HL-60 (cell line): ENCODE measurements at places on chromosomes 13 and 19.
A peak's percentile ranks its signal among the peaks of the same experiment; 100 is the strongest.

DNA sequence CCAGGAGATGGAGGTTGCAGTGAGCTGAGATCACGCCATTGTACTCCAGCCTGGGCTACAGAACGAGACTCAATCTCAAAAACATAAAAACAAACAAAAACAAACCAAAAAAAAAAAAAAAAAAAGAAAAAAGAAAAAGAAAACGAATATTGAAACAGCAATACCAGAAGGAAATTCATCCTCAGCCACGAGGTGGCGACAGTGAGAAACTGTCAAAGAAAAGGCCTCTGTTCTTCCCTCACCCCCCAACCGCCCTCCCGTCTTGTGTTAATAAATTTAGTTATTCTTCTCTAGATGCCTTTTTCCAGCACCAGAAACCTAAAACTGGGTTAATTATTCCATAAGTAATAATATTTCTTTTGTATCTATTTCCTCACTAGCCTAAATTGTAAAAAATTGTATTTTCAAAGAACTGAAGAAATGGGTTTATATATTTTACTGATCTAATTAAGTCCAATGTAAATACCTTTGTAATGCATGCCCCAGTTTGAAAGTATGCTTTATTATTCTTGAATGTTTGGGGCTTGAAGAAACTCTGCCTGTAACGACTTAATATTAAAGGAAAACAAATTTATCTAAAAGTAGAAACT, 38.6 kb downstream of the LIG4 start:
- no peak for DNase-seq

DNA sequence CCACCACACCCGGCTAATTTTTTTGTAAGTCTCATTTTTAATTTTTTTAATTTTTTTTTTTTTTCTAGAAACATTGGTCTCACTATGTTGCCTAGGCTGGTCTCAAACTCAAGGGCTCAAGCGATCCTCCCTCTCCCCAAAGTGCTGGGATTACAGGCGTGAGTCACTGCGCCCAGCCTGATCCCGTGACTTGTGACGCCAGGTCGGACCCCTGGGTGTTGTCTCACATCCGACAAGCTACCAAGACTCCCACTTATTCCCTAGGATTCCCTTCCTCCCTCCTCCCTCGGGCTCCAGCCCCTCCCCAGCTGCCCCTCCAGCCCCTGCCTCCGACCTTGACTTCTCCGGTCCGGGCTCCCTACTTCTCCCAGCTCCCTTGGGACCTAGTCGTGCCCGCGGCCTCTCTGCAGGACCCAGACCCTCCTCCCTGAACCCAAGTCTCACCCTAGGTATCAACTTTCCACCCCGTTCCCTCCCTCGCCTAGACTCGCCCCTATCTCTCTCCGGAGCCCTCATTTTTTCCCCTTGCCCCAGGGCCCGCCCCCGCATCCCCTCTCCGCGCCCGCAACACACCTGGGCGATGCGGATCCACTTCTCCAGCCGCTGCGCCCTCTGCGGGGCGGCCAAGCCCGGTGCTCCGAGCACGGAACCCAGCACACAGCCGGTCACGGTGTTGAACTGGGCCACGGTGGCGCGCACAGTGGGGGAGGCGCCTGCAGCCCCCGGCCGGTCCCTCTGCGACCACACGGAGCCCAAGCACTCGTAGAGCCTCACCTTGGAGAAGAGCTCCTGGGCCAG, 13.1 kb downstream of the RGL3 start:
- DNase-seq, result no peak

DNA sequence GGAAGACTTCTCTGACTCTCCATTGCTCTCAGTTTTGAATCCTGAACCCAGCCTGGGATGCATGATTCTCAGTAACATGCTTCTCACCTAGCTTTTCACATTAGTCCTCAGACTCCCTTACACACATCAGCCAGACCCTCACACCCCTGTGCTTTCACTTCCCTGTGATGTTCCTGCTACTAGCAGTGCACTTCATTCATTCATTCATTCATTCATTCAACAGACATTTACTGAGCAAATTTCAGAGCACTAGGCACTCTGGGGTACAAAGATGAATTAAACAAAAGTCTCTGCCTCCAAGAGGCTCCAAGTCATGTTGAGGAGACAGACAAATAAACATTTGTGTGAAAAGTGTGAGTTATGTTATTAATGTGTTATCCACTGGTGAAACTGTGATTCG, 145.2 kb downstream of the RXFP2 start:
- no peak for DNase-seq

DNA sequence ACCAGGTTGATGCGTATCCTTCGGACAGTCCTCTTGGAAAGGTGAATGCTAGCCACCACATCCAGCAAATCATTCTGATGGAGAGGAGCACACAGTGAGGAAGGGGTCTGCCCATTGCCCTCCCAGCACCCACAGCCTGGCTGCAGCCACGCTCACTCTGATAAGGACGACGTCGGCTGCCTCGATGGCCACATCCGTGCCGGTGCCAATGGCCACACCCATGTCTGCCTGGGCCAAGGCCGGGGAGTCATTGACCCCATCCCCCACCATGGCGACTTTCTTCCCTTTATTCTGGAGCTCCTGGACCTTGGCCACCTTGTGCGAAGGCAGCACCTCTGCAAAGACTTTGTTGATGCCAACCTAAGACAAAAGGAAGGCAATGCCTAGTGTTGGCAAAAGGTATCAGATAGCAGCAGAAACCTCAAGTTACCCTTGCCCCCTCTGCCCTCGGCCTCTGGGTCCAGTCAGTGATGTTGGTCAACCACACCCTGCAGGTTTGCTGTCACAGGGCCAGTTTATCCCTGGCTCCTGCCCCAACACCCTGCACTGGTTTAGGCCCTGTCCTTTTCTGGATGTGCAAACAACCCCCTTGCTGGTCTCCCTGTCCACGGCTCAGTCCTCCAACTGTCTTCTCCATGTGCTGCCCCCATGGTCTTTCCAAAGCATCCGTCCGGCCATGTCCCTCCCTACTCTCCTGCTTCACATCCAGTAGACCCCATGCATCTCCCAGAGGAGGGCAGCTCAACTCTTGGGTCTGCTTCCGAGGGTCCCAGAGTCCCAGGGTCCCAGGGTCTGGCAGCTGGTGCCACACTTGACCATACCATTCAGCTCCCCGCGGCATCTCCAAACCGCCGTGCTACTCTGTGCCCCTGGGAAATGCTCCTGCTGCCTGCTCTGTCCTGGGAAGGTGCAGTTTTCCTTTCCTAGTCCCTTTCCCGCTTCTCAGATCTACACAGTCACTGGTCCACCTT, 73.6 kb downstream of the ATP7B start:
- no peak for DNase-seq

GRCh38 chr19:10439588-10439987, 19.2 kb downstream of the PDE4A start:
- DNase-seq, result no peak

GRCh38 chr19:10430505-10431253, 10.3 kb downstream of the PDE4A start:
- no peak for DNase-seq

GRCh38 chr19:18232540-18233223, 6.4 kb upstream of the PDE4C start:
- no peak for DNase-seq

DNA sequence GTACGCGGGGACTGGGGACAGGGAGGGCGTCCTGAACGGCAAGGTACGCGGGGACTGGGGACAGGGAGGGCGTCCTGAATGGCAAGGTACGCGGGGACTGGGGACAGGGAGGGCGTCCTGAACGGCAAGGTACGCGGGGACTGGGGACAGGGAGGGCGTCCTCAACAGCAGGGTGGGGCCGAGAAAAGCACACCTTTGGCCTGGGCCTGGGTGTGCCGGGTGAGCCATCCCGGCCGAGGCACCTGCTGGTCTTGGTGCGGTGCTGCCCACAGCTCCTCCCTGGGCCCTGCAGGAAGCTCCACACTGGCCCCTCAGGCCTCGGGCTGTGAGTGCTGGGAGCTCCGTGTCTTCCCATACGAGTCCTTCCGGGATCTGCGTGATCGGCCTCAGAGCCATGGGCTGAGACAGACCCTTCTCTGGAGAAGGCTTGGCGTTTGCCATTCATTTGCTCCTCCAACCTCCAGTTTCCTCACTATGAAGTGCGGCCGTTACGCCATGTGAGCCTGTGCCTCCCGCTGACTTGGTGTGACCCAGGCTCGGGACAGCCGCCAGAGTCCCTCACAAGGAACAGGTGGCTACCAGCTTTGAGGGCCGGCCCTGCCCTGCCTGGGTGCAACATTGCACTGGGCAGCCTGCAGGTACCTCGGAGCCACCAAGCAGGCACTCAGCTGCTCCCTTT, 7.8 kb upstream of the ZNF554 start:
- no peak for DNase-seq

- peak; percentile 96 for DNase-seq
Observed at GRCh38 chr13:111213964-111214726, 99.0 kb downstream of the ARHGEF7 start.

DNA sequence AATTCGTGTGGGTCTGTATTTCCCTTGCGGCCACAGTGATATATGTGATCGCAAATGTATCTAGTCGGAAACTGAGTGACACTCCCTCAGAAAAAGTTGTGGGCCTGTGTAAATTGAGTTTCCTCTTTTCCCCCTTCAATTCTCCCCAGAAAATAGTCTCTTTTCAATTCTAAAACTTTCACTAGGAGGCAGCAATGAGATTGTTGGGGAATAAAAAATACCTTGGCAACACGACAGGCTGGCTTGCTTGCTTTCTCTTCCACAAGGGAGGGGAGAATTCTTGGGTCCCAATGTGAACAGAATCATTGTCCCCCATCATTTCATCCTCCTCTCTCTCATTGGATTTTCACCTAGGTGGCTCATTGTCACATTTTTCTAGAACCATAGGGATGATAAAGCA, 3.7 kb upstream of the SOX21 start:
- no peak for DNase-seq

DNA sequence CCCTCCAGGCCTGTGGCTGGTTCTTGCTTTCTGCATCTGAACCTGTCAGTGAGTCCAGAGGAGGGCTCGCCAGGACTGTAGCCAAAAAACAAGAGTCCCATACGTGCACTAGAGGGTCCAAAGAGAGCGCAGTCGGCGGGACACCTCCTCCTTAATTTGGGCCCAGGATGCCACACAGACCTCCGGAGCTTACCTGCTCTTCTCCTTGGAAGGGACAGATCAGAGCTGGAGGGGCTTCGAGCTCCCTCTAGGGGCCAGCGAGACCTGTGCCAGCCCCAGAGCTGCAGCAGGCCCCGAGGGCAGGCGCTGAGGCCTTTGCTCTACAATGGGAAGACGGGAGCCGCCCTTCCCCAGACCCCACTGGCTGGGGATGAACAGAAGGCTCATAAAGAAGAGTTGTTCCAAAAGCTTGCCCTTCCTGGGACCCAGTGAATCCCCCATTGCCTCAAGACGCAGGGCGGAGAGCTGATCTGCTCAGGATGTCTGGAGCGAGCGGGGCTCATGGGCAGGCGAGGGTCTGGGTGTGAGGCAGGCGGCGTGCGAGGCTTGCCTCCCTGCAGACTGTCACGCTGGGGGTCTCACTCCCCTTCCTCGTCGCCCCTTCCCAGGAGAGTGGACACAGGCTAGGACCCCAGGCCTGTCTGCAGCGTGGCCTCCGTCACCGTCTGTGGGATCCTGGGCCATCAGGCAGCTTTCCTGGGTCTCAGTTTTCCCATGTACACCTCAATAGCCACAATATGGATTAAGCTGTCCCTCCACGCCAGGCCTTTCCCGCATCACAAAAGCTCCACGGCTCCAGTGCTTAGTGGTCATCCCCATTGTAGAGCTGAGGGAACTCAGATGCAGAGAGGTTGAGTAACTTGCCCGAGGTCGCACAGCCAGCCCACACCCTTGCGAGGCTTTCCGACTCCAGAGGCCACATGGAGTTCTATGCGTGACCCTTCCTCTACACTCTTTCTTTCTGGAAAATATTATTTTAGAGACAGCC, 46.9 kb upstream of the VSTM2B start:
- DNase-seq, result no peak

DNA sequence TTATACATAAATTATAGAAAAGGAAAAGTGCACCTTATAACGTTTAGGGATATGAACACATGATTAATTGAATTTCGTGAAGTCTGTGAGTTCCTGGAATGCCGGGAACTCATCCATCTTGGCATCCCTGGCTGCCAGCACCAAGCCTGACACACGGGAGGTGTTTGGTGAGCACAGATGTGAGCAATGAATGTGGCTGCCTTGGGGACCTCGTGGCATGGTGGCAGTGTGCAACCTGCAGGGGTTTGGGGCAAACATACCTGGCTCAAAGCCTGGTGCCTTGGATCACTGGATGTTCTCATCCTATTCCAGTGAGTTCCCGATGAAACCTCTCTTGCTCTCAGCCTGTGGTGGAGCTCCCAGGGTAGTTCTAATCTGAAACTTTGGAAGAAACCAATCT, 10.4 kb upstream of the MAP2K2 start:
- no peak for DNase-seq

- DNase-seq, result peak; percentile 70
Observed at GRCh38 chr19:29528350-29528945, 2.7 kb downstream of the VSTM2B start.

DNA sequence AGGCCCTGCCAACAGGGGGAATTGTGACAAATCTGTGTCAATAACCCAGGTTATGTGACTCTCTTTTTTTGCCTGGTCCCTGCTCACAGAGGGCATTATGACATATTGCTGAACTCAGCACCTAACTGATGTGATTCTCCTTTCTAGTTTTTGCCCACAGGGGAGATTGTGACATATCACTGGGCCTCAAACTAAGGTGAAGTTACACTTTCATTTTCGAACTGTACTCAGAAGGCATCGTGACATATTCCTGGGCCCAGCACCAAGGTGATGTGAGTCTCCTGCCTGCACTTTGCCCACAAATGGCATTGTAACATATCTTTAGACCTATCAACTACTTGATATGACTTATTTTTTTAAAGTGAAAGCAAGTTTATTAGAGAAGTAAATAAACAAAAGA, 83.0 kb downstream of the ZNF728 start:
- DNase-seq, result no peak

DNA sequence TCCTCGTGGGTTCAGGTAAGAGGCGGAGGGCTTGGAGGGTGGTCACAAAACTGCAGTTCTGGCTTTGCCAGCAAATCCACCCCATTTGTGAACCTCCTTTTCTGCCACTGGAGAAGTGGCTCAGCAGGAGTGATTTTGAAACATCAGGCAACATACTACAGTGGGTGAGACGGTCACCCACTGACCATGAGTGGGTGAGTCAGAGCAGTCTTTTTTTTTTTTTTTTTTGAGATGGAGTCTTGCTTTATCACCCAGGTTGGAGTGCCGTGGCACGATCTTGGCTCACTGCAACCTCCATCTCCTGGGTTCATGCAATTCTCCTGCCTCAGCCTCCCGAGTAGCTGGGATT, 3.0 kb downstream of the TOMM40 start:
- no peak for DNase-seq

GRCh38 chr13:49806126-49806536, 13.6 kb upstream of the KPNA3 start:
- DNase-seq, result no peak

DNA sequence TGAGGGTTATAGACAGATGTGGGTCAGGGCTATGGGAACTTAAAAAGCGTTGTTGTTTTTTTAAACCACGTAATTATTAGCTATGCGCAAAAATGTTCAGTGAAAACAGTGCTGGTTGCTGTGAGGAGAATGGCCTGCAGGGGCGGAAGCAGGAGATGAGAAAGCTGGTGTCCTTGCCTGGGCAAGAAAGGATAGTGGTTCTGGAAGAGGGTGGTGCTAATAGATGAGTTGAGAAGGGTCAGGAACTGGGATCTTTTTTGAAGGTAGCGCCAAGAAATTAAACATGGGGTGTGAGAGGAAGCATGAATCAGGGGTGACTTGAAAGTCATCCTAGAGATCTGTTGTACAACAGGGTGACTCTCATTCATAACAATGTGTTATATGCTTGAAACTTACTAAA, 4.8 kb upstream of the SMG9 start:
- DNase-seq, result no peak
